ENCODE measurements at places on chromosomes 7 and 10.

GRCh38 chr10:7787857-7788638 is at the start of the genes ATP5F1C and KIN:
Gene ATP5F1C (plus strand): TSS chr10:7788177. CDS start chr10:7788208, 31 bp downstream.
Gene KIN (minus strand): TSS chr10:7787993. CDS start chr10:7787933, 60 bp downstream.
- peak; percentile 95 for DNase-seq

DNA sequence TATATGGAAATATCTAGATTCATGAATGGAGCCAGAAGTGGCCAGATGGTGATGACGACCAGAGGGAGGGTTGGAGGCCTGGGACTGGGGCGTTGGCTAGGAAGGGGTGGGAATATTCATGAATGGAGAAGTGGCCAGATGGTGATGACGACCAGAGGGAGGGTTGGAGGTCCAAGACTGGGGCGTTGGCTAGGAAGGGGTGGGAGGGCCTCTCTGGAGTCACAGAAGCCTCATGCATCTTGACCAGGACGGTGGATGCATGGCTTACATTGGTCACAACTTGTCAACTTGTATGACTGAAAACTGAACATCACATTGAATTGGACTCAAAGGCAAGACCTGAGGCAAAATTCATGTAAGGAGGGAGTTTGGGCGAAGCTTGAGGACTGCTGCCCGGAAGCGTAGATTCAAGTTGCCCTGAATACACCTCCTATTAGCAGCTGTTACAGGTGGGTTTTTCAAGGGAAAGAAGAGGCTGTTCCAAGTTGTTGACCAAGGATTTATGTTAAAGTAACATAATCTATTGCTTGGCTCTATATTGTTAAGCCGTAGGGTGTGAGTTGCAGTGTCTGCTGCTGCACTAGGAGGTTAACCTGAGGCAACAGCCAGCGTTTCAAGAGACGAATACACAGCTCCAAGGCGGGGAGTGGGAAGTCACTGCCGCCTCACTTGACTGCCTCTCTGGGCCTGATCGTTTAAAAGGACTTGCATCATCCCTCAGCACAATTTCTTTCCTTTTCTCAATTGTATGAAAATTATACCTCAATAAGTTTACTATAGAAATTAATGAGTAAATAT is 55.1 kb upstream of the FAM20C start:
- DNase-seq, result peak; percentile 98

DNA sequence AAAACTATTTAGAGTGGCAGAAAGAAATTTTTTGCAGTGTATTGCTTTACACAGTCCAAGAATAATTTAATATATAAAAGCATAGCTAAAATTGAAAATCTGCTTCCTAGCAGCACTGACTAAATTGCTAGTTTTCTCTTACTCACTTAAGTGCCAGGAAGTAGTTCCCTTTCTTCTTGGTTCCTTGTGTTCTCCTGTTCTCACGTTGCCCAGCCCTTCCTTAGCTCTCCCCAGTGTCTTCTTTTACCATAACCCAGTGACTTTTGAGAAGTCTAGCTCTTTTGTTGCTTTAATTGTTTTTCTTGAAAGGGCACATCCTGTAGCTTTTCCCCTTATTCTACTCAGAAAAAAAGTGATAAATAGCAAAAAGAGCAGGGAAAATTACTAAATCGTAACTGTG is 215.5 kb downstream of the THSD7A start:
- DNase-seq, result no peak

DNA sequence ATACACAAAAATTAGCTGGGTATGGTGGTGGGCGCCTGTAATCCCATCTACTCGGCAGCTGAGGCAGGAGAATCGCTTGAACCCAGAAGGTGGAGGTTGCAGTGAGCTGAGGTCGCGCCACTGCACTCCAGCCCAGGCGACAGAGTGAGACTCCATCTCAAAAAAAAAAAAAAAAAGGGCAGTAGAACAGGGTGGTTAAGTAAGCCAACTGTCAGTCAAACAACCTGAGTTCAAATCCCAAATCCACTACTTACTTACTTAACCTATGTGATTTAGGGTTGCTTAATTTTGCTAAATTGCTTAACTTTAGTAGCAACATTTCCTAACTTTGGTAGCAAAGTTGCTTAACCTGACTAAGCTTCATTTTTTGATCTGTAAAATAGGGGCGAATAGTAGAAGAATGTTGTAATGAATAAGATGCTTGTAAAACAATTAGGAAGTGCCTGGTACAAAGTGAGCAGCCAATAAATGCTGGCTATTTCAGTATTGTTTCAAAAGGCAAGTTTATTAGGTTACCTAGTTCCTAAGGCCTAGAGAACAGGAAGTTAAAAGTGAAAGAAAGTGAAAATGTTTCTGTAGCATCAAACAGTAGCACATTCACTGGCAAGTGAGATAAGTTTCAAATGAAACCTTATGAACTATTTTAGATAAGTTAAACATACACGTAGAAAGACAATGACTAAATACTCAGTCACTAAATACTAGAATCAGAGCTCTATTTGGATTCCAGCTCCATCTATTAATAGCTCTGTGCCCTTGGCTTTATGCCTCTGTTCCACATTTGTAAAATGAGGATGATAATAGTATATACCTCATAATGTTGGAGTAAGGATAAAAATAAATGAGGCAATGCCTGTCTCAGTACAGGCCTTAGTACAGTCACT is 64.3 kb downstream of the HOXA1 start:
- DNase-seq, result peak; percentile 61

DNA sequence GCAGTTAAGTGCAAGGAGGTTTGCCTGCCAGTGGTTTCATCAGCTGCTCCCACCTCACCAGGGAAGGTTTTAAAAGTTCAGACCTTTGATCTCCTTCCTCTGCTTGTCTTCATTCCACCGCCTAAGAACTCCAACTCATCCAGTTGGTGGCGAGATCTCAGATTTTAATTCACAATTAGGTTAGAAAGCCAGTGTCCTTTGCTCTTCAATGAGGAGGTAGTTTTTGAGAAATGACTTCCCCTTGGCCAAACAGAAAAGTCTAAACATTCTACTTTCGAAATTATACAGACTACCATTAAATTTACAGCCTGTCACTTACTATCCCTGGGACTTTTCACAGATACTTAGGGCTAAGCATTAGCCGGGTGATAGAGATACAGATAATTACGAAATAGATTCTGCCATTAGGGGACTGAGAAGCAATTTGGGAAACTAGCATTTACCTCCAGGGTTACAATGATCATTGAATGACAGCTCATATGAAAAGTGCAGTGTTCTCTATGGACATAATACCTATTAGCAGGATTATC is 513.4 kb upstream of the GHITM start:
- no peak for DNase-seq

GRCh38 chr10:4945766-4946717 is 17.2 kb upstream of the AKR1C1 start:
- no peak for DNase-seq

- DNase-seq, result peak; percentile 33
Observed at GRCh38 chr7:30469303-30469702, 9.3 kb downstream of the NOD1 start.

- no peak for DNase-seq
Observed at GRCh38 chr10:3925184-3925583, 140.2 kb upstream of the KLF6 start.

DNA sequence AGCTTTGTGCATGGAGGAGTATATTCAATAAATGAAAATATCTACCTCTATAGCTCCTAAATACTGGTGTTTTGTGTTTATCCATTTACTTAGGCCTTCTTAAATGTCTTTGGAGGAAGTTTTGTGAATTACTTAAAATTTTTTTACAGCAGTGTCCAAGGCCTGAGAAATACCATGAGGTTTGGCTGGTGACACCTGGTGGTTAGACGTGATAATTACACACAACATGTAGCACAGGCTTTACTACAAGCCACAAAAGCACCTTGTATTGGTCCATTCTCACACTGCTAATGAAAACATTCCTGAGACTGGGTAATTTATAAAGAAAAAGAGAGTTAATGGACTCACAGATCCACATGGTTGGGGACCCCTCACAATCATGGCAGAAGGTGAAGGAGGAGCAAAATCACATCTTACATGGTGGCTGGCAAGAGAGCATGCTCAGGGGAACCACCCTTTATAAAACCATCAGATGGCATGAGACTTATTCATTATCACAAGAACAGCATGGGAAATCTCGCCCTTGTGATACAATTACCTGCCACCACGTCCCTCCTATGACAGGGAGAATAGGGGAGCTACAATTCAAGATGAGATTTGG is 20.6 kb downstream of the HYAL4 start:
- peak; percentile 48 for DNase-seq

DNA sequence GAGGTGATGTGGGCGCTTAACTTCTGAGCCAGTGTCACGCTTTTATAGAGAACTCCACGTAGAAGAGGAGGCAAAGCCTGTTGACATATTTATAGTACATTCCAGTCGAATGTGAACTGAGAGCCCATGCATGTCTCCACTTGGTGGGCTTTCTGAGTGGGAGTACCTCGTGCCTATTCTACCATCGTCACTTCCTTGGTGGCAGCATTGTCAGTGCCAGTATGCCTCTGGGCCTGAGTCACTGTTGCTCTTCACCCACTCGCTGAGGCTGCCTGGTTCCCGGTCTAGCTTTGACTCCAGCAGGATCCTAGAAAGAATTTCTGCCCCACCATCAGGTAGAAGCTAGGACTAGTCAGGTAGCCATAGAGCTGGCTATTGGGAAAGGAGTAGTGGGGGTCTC is 30.0 kb upstream of the CDH23 start:
- DNase-seq, result peak; percentile 88

GRCh38 chr7:137110535-137110934 is 233.0 kb downstream of the PTN start:
- no peak for DNase-seq

DNA sequence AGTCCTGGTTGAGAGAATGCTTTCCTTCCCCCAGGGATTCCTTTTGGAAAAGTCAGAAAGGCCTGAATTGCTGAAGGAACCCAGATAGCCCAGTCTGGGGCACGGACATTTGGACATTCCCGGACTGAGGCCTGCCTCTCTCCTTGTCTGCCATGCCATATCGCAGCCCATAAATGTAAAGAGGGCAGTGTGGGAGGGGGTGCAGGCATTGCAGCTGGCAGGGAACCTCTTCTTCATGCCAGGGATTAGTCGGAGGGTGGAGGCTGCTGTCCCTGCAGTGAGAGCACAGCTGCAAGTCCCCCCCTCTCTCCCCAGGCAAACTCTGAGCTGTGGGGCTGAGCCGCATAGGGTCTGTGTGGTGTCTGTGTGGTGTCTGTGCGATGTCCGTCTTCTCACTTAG is 486.0 kb upstream of the MKI67 start:
- DNase-seq, result no peak

GRCh38 chr7:92044940-92045339 is 89.3 kb downstream of the CYP51A1 start:
- no peak for DNase-seq

- DNase-seq, result peak; percentile 38
Observed at GRCh38 chr10:61965703-61966395, 64.3 kb downstream of the ARID5B start.

DNA sequence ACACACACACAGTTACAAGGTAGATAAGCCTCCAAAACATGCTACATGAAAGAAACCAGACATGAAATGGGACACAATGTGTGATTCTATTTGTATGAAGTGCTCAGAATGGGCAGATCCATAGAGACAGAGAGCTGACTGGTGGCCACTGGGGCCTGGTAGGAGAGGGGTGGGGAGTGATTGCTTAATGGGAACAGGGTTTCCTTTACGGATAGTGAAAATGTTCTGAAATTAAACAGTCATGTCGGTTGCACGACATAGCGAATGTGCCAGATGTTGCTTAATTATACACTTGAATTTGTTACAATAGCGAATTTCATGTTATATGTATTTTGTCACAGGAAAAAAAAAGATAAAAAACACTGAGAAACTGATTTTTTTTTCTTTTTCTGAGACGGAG is 122.3 kb downstream of the SPDYE5 start:
- no peak for DNase-seq

DNA sequence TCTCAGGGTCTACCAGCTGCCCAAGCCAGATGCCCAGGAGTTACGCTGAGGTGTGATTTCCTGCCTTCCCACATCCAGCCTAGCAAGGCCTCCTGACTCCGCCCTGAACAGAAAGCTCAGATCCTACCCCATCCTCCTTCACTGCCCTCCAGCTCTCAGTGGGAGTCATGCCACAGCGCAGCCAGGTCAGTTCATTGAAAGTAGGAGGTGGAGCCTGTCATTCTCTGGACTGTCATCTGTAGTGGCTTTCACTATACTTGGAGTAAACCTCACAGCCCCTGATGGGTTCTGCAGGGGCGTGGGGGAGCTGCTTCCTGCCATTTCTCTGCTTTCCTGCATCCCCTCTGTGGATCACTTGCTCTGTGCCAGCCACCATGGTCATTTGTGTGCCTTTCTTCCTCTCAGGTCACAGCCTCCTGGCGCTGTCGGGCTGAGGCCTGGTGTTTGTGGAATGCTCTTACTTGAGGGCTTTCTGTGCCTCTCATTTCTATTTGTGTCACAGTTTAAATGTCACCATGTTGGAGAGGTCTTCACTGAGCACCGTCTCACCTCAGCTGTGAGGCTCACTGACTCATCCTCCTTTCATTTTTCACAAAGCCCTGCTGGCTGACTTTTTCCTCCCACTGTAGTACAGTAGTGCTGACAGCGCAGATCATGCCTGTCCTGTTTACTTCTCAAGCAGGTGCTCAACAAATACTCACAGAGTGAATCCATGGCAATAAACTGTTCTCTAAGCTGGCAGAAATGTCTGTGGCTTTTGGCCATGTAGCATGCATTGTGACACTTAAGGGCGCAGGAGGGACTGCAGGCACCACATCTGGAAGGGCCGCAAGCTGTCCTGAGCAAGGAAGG is 61.0 kb upstream of the TMEM248 start:
- DNase-seq, result no peak

DNA sequence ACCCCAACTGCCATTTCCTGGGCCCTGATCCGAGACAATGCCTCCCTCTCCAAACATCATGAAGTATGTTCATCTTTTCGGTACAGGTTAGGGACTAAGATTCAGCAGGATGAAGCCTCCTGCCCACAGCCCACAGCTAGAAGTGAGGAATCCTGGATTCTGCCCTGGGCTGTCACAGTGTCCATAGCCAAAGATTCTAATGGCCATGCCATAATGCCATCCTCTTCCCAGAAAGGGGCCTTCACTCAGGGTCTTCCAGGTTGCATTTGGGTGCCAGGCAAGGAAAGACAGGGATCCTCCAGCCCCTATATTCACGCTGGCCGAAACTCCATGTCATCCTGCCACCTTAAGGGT is 15.7 kb upstream of the ZMIZ1 start:
- DNase-seq, result no peak

DNA sequence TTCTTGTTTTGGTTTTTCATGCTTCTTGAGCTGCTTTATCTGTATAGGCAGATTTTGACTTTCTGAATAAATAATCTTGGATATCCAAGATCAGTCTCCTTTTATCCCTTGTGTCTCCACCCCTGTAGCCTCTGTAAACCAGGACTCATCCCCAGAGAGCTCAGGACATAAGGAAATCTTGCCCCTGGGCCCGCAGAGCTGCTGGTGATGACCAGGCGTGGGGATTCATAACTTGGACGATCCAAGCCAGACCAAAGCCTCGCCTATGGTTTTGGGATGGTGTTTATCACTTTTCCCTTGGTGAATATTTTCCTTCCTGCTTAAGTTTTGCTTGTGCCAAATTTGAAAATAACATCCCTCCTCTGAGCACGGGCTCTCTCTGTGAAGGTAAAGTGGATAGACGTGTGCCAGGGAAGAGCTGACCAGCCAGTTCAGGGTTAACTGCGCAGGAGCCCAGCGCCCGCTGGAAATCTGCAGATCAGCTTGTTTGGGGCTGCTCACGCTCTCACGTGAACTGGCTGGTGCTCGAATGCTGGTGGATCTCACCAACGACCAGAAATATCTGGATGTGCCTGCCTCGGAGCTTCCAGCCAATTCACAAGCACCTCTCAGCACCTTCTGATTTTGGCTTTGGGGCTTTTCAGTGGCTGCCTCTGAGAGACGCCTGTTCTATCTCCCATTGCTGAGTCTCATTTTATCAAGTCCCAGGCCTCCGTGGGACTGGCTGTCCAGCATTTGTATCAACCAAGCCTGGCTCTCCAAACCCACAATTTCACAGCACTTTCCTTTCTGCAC is 132.1 kb upstream of the BTBD16 start:
- DNase-seq, result no peak

Measured in inflammatory macrophage treated with lipopolysaccharide for 1 hour (primary cell).